Foreskin melanocyte (primary cell): ENCODE measurements at places on chromosomes 12 and 14.

DNA sequence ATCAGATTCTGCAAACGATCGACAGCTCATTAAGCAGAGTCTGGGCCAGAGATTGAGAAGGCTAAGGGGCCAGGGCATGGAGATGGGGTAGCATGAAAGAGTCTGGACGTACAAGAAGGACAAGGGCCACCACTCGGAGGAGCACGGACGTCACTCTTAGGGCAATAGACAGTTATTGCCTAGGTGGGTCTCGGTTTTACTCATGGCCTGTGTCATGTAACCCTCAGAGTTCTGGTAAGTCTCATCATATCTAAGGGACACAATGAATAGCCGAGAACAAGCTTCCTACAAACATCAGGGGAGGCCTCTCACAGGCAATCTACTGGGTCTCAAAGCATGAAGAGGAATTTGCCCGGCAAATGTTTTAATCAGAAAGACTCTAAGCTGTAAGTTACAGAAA, 30.4 kb upstream of the ITPK1 start:
- no peak for DNase-seq

- DNase-seq = no peak
Observed at GRCh38 chr12:101768781-101769180, 29.5 kb upstream of the SYCP3 start.

- no peak for DNase-seq
Observed at GRCh38 chr14:91337699-91338335, 79.8 kb downstream of the CCDC88C start.

DNA sequence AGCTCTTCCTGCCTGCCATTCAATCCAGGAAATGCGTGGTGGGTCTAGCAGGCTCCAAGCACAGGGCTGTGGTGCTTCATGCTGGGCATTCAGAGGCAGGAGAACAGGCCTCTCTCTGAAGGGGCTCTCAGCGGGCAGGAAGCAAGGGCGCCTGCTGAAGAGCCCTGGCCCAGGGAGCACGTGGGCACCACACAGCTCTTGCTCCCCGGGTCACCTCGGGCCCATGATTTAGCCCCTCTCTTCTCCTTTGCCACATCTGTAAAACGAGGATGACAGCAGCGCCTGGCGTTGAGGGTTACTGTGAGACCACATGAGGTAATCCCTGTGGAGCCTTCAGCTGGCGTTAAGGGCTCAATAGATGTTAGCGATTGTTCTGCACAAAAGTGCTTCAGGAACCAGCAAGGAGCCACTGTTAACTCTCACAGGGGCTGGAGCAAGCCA, 37.6 kb upstream of the SPTLC2 start:
- no peak for DNase-seq

- DNase-seq = no peak
Observed at GRCh38 chr12:66944365-66944764, 265.5 kb upstream of the GRIP1 start.

DNA sequence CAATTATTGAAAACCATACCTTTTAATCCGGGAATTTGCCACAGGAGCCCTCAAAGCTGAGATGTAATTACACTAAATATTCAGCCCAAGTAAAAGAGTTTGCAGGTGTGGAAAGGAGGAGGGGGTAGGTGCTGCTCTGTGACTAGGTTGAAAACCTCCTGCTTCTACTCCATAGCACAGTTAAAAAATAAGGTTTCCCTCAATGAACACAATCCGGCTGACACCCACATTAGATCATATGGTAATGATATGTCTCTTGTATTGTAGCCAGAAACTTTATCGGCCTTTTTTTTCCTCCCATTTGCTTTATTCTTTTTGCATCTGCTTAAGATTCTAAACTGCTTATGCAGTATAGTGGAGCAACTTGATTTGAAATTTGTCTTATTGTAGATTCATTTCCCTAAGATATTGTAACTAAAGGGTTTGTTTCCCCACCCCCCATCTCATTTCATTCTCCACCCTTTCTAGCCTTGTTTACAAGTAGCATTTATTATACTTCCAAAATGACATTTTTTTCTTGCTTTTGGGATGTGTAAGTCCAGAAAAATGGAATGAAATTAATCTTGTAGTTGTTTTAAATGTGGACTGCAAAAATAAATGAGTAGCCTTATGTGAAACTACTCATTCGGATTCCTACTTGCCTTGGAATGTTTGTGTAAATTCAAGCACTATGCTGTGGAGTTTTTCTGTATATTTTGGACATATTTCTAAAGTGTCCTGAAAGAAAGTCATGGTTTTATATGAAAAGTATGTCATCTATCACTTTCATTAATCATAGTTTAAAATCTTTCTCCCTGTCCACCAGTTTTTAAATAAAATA, at the start of gene DCN:
Gene DCN, minus strand, starts transcription at position 182 of the 820 bp plus-strand sequence. CDS start 4,265 bp downstream, outside the sequence.
- no peak for DNase-seq

DNA sequence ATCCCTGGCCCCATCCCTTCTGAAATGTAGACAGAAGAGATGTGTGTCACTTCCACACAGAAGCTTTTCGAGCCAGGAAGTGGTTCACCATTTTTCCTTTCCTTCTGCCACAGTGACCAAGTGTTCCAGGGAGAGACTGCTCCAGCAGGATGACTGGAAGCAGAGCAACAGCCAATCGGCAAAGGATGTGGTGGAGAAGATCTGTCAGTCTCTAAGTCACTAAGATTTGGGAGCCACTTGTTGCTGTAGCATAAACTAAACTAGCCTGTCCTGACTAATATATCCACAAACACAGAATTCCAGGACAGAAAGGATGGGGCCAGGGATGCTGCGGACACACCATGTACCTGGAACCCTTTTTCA, 42.9 kb downstream of the DUSP6 start:
- DNase-seq = no peak

DNA sequence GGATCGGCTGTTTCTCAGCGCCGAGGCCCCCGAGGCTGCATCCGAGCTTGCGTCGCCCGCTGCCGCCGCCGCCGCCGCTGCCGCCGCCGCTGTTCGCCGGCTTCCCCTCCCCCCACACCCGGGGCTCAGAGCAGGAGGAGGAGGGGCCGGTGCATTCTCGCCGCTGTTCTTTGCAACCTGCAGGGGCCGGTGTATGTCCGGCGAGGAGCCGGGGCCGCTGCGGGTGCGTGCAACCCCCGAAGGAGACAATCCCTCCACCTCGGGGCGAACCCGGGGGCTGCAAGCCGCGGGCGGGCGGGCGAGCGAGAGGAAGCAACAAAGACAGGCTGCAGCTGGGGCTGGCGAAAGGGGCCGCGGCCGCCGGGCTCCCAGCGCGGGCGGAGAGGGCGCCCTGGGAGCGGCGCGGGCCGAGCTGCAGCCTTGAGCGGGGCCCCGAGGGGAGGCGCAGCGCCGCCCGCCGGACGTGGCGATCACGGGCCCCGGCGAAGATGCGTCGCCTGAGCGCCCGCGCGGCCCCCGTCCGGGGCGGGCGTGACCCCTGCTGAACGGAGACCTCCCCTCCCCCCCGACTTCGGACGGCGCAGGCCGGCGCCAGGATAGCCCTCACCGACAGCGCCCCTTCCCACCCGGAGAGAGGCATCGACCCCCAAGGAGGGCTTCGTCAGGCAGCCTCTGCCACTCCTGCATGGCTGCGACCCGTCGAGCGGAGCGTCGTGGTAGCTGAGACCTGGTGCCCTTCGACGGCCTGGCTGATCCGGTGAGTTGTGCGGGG, 702 bp downstream of the FAM222A start:
- no peak for DNase-seq

DNA sequence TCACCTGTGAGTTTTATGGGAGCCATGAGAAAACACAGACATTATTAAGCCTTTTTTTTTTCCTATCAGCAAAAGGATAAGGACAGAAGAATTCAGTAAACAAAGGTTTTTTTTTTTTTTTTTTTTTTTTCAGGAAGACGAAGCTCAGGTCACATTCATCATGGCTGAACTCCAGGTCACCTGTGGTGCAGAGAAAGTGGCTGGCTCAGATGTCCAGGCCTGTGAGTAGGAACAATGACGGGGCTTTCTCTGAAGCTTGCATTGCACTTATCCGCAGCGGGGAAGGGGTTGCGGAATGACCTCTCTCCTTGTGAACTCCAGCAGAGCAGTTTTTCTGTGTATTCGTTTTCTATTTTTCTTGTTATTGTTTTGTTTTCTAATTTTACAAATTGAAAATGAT, 759.6 kb upstream of the TMEM132C start:
- DNase-seq = no peak

DNA sequence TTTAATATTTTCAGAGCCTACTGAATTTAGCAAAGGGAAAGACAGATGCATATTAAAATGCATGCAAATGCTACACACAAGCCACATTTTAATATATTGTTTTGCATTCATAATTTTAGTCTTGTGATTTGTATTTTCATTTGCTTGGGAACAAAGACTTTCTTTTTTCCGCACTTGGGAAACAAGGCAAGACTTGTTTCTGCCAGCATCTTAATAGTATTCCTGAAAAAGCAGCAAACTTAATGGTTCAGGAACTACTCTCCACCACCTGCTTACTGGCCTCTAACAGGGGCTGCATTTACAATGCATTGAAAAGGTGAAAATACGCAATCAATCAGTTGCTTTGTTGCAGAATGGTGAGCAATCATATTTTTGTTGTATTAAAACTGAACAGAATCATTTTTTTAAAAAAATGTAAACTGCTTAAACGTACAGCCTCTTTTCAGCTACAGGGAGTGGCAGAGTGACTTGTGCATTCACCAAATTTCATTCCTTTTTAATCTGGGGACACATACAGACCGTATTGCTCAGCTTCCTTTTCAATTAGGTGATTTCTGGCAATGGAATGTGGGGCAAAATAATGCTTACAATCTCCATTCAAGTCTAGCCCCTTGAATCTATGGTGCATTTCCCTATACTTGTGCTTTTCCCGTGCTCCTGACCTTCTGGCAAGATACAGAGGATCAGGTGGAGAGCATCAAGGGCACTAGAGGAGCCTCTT, 144.1 kb upstream of the BTG1 start:
- DNase-seq = peak; percentile 82

- no peak for DNase-seq
Observed at GRCh38 chr14:94934276-94934810, 164.4 kb upstream of the GSC start.

GRCh38 chr14:100703386-100704220, 23.1 kb upstream of the DLK1 start:
- no peak for DNase-seq

- DNase-seq = peak; percentile 16
Observed at GRCh38 chr12:50132505-50133135, 20.6 kb downstream of the COX14 start.

DNA sequence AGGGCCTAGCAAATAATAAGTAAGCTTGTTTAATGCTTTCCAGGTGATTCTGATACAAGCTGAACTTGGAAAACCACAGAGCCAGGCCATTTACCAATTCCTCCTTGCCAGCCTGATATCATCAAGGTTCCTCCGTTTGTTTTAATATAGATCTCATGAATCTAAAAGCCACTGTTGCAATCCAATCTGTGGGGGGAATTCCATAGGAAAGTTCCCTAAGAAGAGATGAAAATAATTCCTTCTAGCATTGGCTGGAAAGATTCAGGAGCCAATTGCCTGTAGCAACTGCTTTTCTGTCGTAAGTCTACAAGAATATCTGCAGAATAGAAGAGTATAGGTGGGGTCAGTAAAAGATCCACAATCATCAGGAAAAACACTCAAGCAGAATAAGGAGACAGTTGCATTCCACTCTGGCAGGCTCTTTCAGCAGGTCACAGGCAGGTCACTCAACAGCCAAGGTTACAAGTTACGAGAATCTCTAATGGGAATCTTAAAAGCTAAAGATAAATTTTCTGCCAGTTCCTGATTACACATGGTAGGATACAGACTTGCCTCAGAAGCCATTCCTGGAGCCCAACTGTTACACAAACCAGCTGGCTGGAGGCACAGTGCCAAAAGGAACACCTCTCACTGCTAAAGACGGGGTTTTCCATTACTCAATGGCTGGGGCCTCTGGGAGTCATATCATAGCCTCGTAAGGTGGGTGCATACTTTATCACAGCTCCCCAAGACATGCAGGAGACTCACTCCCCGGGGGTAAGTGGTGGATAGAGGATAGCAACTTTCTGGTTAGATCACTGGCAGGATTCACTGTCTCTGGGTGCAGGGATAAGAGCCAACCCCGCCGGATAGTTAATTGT, 43.6 kb downstream of the FGD6 start:
- DNase-seq = no peak

- DNase-seq = no peak
Observed at GRCh38 chr14:75141062-75141461, 14.2 kb upstream of the NEK9 start.

GRCh38 chr14:51490205-51490604, 161.5 kb upstream of the FRMD6 start:
- DNase-seq = no peak

GRCh38 chr12:21001778-21002177, 129.2 kb upstream of the SLCO1B1 start:
- DNase-seq = no peak

DNA sequence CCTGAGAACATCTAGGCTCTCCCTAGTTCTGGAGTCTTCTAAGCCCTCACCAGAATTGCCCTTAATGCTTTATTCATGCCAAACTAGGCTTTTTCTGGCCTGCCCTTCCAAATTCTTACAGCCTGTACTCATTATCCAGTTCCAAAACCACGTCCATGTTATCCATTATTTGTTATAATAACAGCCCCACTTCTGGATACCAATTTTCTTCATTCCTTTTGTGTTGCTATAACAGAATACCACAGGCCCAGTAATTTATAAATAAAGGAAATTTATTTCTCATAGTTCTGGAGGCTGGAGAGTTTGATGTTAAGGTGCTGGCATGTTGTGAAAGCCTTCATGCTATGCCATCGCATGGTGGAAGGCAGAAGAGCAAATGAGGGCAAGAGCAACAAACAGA, 68.0 kb upstream of the AMIGO2 start:
- no peak for DNase-seq

DNA sequence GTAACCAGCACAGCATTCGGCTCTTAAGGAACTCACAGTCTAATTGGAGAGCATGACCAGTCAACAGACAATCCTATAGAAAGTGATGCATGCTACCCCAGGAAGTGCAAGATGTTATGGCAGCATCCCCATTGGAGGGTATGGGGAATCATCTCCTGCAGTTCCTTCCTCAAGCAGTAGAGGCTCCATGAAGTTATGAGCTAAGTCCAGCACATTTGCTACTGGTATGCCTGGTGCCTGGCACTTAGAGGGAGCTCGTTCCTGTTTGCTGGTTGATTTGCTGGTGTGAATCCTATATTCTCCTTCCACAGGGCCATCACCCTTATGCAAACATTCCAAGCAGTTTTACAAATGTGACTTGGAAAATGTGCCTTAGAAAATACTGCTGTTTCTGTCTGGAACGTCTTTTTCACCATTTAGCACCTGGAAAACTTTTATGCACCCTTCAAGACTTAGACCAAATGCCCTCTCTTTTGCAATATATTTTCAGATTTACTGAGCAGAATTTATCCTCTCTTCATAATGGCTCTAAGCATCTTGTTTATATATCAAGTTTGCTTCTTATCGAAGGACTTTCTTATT, 136.1 kb upstream of the WSCD2 start:
- peak; percentile 13 for DNase-seq
